Colonic mucosa (tissue), 4 donors: ENCODE measurements at places on chromosomes 5 and 9. TPM values are rescaled to one million over a fixed set of nuclear protein-coding genes. Genes with fewer than 3 reads are reported as not detected.

The CAMK4 gene
- total RNA-seq = 2.9 TPM

The HMGCS1 gene
- 498 TPM for total RNA-seq

The LIX1 gene
- not detected for total RNA-seq

The QRFP gene
- 0.77 TPM for total RNA-seq

The RNF180 gene
- total RNA-seq = 1.2 TPM

The TOMM5 gene
- 59.9 TPM for total RNA-seq

The FST gene
- total RNA-seq = 0.91 TPM

The SPINK13 gene
- total RNA-seq = 0.40 TPM
